ENCODE measurements at places on chromosomes 1 and 21.
A peak's percentile ranks its signal among the peaks of the same experiment; 100 is the strongest.

DNA sequence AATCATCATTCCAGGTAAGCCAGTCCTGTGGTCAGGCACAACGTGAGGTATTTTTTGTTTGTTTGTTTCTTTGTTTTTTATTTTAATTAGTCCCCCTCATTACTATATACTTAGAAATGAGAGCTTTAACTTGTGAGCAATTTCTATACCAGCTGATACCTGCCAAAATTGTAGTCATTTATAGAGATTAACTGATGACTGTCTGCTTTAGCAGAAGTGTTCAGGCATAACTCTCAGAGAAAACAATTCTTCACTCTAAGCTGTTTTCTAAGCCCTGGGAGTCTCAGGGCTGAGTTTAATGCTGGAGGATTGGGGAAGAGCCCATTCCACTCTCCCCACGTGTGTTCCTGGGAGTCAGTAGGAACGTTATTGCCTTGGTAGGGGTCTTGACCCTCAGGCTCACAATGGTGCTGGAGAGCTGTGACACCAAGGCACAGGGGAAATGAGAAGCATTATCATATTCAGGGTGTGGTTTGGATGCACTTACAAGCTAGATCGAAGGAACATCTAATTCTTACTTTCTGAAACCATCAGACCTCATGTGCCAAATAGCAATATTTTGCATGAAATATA is 168.2 kb downstream of the CLIC6 start:
- no peak for DNase-seq

- DNase-seq, result no peak
Measured at GRCh38 chr1:87765057-87765680, 436.5 kb downstream of the LMO4 start.

GRCh38 chr21:45162809-45163208 is 88.4 kb downstream of the ADARB1 start:
- DNase-seq, result no peak

GRCh38 chr21:29430576-29430975 is 131.9 kb downstream of the BACH1 start:
- DNase-seq, result no peak

GRCh38 chr1:162349635-162350330 is 26.9 kb downstream of the SPATA46 start:
- DNase-seq, result no peak

DNA sequence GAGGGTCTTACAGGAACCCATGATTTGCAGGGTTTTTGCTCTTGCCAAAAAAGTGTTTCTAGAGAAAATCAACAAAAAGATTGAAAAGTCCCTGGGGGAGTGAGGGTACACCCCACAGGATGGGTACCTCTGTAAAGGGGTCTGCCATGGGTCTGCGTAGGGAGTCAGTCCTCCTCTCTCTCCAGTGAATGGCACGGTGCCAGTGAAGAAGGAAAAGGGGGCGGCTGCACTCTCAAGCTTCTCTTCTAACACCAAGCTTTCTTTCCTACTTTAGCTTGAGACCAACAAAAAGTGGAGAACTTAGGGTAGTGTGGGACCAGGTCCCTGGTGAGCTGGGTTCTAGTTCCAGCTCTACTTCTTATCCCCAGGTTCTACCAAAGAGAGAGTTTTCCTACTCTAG is 87.4 kb downstream of the GLUL start:
- DNase-seq, result no peak

DNA sequence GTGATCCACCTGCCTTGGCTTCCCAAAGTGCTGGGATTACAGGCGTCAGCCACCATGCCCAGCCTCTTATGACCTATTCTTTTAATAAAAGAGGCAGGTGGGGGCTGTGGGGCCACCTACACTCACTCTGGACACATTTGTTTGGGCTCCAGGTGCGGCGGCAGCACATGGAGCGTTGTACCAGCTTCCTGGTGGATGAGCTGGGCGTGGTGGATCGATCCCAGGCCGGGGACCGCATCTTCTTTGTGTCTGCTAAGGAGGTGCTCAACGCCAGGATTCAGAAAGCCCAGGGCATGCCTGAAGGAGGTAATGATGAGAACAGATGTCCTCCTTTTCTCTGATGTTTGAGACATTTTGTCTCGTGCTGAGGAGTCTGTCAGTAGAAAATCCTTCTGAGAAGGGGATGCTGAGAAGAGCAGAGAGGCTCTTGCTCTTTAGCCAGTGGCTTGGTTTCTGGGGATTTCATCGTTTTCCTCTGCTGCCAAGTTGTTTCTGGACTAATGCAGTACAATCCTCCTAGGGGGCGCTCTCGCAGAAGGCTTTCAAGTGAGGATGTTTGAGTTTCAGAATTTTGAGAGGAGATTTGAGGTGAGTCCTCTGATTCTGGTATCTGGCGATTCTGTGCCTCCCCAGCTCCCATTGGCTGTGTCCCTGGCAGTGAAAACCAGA is 17.9 kb upstream of the MIIP start:
- DNase-seq, result peak; percentile 45

DNA sequence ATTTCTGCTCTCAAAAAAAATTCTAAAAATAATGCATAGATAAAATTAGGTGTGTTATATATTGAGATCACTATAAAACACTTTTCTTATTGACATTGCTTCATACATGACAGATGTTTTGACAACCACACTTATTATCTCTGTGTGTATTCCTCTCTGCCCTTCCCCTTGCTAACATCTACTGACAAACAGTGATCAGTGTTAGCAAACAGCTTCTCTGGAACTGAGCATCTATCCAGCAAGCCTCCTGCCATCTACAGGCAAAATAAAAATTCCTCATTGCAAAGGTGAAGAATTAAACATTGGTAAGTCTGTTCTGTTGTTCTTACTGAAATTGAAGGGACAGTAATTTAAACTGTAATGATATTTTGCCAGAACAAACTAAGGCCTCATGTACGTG is 2153.9 kb downstream of the NCAM2 start:
- no peak for DNase-seq

DNA sequence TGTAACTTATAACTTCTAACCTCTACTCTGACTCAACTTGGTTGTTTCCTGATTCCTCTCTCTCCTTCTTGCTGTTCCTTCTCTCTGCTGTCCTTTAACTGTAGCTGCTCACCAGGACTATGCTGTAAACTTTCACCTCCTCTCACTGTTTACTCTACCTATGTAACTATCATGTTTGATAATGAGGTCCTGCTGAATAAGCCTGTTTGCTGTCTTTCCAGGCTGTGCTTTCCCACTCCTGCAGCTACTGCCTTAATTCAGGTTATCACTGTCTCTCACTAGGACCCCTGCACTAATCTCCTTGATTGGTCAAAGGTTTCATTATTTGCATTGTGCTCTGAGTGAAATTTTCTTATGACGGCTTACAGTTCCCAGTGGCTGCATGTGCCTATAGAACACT is 633.9 kb upstream of the PTBP2 start:
- no peak for DNase-seq

DNA sequence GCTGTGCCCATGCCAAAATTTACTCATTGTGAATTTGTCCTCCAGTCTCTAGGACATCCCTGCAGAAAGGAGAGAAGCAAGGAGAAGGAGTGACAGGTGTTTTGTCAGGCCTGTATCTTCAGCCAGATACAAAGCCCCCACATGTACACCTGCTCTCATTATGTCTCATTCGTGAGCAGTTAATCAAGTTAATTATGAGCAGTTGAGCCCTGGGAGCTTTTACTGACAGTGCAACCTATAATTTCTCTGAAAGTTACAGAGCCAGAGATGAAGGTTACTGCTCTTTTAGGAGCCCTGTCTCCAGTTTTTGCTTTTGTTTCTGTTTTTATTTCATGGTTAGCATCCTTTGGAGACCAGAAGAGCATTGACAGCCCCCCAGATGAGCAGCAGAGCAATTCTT is 5.0 kb upstream of the ILDR2 start:
- no peak for DNase-seq

DNA sequence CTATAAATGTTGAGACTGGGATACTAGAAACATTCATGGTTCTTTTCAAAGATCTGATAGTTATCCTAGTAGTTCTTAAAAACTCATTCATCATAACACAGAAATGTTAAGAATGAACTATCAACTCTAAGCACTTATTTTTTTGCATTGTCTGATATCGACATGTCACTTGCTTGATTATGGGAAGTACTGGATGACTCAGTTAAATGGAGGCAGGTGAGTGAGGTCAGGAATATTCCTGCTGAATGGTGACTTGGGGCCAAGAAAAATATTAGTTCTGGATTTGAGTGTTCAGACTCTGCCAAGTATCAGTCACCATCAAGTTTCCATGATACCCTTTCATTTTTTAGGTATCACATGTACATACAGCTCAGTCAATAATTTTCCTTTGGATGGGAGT is 63.6 kb downstream of the NEK7 start:
- DNase-seq, result no peak

- DNase-seq, result no peak
Measured at GRCh38 chr1:167263819-167264464, 43.3 kb downstream of the POU2F1 start.

DNA sequence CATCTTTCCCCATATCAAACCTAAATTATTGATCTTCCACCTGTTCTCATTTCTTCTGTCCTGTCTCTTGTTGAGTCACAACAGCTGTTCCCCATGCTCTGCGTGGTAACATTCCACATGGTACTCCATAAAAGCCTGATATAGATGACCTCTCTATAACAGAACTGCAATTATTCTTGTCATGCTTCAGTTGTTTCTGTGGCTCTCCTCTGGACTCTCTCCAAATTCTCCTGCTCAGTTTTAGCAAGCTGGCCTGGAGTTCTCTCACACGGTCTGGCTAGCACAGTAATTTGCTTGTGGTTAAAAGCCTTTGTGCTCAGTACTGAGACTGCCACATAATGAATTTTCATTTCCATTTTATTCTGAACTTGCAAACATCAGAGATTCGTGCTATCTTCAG is 10.6 kb upstream of the LRRC39 start:
- no peak for DNase-seq

DNA sequence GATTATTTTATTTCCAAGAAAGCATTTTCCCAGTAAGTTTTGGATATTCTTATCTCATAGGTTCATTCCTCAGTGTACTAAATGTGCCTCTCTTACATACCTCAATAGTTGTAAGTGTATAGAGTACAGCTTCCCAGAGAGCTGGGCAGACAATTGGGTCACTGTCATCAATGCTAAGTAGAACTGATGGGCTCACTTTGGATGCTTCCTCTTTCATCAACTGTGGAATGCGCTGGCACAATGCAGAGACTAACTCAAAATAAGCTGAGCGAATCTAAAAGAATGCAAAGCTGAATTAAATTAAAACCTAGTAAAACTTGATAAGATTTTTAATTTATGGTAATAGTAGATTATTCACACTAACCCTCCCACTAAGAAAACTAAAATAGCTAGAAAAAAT is 21.5 kb downstream of the LTN1 start:
- DNase-seq, result no peak

DNA sequence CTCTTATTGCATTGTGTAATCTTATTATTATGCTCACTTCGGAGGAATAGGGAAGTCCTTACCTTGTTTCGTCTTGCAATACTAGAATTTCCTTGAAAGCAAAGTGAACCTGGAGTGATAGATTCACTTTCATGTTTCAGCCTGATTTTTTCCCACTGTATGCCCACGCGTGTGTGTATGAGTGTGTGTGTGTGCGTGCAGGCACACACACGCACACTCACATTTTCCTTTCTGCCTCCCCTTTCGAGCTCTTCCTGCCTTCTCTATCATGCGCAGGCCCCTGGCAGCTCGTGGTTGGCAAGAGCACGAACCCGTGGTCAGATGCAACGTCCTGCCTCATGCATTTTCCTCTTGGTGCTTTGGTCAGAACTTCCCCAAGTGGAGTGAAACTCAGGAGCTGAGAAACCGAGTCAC is at the start of gene GCSAML:
Gene GCSAML, plus strand, starts transcription at position 366 of the 414 bp plus-strand sequence. CDS start 58 bp downstream, outside the sequence.
- DNase-seq, result no peak

GRCh38 chr1:177902266-177902665 is 67.6 kb downstream of the SEC16B start:
- no peak for DNase-seq

GRCh38 chr1:223832637-223832943 is 13.2 kb downstream of the TP53BP2 start:
- no peak for DNase-seq

DNA sequence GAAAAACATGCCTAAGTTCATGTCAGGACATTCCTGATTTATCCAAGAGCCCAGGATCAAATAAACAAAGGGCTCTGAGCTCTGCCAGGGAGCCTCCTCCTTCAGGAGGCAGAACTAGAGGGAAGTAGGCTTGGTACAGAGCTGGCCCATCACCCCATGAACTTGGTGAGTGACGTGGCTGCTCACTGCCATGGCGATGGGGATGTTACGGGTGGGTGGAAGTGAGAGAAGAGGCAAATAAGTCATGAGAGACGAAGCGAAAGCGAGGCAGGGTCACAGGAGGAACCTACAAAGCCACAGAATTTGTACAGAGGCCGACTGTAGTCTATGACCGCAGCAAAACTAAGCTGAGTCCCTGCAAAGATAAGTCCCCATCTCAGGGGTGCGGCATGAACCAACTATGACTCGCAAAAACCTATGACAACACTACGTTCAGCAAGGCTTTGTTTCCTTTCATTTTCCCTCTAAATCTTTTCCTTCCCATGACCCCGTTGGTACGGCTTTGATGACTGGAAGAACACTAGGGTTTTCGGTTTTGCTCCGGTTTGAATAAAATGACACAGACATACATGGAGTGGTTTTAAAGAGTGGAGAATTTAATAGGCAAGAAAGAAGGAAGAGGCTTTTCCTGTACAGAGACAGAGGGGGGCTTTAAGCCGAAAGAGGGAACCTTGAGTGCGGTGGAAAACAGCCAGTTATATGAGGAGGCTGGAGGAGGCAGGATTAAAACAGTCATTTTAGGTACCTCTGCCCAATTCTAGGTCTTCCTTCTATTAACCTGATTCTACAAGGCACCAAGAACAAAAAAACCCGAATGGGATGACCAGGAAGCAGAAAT is 74.1 kb downstream of the CD46 start:
- no peak for DNase-seq

- DNase-seq, result no peak
Measured at GRCh38 chr21:14962217-14962616, 102.6 kb downstream of the NRIP1 start.

- no peak for DNase-seq
Measured at GRCh38 chr1:159924791-159925718, at the start of gene TAGLN2. TAGLN2 (minus strand) TSS chr1:159925507; CDS start chr1:159920509, 4,998 bp downstream.

DNA sequence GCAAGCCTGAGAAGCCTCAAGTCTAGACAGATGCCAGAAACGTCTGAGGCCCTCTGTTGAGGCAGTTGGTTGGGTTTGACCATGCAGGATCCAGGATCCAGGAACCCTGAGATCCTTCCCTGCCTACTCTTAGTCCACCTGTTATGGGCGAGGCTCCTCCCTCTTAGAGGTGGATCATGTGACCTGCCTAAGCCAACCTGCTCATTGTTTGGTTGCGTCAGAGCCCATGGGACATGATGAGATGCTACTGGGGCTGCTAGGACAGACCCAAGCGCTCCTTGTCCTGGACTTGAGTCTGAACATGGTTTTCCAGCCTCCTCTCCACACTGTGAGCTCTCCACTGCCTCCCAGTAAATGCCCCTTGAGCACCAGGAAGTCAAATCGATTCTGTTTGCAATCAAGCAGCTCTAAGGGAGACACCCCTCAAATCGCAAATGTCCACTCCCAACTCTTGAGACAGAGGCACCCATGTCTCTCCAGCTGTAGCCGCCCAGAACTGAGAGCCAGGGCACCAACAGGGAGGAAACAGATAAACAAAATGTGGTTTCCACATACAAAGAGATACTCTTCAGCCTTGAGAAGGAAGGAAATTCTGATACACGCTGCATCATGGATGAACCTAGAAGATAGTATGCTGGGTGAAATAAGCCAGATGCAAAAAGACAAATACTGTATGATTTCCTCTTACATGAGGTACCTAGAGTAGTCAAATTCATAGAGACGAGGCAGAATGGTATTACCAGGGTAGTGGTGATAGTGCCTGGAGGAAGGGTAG is 31.7 kb upstream of the WNT4 start:
- DNase-seq, result no peak
